ENCODE measurements at places on chromosomes 2 and 18.
A peak's percentile ranks its signal among the peaks of the same experiment; 100 is the strongest.

DNA sequence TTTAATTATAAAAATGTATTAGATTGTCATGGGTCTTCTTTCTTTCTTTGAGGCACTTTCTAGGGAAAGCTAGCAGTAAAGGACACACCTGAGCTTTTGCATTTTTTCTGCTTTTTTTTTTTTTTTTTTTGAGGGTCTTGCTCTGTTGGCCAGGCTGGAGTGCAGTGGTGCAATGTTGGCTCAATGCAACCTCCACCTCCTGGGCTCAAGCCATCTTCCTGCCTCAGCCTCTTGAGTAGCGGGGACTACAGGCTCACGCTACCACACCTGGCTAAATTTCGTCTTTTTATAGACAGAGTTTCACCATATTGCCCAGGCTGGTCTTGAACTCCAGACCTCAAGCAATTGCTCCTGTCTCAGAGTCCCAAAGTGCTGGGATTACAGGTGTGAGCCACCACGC, 40.5 kb downstream of the ROCK1 start:
- no peak for DNase-seq

DNA sequence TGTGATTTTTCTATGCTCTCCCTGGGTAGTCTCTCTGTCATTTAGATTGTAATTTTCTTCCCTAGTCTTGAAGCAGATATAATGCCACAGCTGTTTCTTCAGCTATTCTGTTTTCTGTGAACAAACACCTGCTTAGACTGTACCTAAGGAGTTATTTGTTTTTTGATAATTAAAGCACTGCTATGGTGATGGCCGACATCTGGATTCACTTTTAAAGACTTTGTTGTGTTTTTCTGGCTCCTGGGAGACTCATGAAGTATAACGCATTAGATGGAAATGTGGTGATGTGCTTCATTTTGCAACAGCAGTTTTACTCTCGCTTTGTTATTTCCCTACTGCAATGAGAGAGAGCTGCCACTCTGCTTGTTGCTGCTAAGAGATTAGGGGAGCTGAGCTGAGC, 15.7 kb upstream of the C2orf69 start:
- DNase-seq, result no peak

DNA sequence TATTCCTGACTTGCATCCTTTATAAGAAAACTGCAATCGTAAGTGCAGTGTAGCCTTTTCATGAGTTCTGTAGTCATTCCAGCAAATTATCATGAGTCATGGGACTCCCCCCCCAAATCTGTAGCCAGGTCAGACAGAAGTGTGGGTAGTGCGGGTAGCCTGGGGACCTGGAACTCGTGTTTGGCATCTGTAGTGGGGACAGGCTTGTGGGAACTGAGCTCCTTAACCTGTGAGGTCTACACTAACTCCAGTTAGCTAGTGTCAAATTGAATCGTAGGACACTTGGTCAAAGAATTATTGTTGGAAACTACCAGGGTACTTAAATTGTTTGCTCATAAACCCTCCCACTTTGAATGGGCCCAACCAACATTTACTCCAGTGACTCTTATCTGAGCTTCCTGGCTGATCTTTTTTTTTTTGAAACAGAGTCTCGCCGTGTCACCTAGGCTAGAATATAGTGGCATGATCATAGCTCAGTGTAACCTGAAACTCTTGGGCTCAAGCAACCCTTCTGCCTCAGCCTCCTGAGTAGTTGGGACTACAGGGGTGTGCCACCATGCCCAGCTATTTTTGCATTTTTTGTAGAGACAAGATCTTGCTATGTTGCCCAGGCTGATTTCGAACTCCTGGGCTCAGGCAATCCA, 12.4 kb downstream of the PFN4 start:
- no peak for DNase-seq

DNA sequence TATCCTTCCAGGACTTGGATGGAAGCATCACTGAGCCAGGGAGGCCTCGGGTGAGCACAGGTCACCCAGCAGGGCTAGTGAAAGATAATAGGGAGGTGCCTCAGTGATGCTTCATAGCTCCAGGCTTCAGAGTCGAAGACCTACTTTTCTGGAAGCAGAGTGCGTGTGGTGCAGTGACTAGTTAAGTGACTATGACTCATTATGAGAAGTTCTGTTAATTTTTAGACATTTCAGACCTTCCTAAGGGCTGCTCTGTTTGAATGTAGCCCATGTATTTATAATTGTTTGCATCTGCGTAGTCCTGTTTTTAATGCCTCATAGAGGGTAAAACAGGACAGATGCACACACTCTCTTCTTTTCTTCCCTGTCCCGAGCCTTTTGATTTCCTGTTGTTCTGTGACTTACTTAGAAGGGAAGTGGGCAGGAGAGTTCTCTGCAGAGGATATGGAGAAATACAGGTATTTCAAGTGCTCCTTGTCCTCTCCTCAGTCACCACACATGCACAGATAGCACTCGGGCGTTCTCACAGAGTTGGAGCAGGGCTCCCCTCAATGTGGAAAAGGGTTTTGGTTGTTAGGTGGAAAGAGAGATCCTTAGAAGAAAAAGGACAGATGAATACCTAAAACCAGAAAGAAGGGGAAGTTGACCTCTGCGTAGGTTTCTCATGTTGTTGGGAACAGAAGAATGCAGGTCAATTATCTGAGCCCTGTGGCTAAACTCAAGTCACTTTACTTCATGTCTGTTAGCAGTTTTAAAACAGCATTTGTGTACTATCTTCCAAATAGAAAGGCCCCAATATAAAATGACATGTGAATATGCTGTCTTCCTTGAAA, 34.7 kb downstream of the RALB start:
- peak; percentile 81 for DNase-seq

- DNase-seq, result no peak
Observed at GRCh38 chr2:41042343-41042742, 590.5 kb upstream of the SLC8A1 start.

GRCh38 chr18:57697426-57697825, 75.8 kb upstream of the NARS1 start:
- DNase-seq, result no peak

DNA sequence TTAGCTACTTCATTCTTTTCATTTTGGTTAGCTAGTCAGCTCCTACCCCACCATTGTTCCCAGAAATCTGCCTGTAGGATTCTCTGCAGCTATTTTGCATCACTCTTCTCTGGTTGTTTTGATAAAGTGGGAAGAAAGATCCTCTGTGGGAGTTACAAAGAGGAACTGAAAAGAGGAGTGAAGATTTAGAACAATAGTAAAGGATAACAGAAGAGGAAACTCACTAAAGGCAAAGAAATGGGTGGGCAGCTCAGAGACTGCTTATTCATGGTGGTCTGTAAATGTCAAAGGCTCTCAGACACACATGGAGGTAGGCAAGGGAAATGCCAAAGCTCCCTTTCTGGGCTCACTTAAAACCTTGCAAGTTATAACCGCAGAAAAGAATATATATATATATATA, 17.2 kb upstream of the CD207 start:
- DNase-seq, result no peak
